ENCODE measurements at places on chromosomes 6 and 20.

- peak; percentile 71 for DNase-seq
Measured at GRCh38 chr20:63552481-63553249, 1.3 kb upstream of the FNDC11 start.

- no peak for DNase-seq
Measured at GRCh38 chr6:147586044-147586443, 77.6 kb downstream of the SAMD5 start.

DNA sequence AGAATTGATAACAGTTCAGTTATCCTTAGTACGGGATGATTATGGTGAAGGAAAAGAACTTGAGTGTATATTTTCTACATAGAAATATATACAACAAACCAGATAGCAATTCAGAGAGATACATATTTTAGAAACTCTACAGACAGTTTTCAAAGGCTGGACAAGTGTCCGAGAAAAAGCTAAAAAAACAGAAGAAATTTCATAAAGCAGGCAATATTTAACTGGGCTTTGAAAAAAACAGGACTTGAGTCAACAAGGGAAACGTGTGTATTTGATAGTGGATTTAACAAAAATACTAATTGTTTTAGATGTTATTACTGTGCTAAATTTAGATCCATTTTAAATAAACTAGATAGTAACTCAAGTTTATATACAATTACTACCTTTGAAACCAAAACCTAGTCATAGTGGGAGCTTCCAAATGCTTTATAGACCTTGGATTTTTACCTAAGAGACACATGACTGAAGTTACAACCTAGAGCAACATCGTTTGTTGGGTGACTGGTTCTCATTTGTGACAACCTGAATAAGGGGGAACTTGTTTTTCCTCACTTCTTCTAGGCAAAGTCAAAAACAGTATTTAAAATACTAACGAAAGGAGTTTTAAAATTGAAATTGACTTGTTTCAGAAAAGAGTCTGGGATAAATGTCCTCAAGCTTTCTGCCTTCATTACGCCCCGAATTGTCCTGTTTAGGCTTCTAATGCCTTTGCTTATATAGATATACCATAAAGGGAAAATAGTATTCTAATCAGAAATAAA, 116.7 kb upstream of the PRSS16 start:
- no peak for DNase-seq

DNA sequence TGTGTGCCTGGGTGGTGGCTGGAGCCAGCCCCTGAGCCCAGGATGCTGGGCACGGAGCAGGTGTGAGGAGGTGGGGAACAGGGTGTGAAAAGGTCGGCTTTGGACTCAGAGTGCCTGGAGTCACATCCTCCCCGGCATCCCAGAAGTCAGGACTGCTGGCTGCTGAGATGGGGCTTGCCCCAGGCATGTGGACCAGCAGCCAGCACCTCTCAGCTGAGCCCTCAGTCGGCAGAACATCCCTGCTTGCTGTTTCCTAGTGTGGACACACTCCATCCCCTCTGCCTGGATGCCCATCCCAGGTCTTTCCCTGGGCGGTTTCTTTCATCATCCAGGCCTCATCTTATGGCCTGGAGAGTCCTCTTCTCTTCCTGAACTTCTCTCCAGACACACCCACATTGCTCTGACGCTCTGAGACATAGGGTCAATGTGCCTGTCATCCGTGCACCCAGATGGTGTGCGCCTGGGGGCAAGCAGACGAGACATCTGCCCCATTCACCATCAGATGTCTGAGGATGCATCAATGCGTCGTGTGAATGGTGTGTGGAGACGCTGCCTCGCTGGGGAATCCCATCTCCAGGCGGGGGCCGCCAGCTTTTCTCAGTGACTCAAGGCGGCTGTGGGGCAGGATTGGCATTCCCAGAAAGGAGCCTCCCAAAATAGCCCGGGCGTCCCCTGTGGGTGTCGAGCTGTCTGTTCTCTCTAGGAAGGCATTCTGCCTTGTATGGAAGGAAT, 104.2 kb downstream of the SYCP2 start:
- no peak for DNase-seq

- DNase-seq, result no peak
Measured at GRCh38 chr20:25580711-25581110, 4.6 kb downstream of the NINL start.

DNA sequence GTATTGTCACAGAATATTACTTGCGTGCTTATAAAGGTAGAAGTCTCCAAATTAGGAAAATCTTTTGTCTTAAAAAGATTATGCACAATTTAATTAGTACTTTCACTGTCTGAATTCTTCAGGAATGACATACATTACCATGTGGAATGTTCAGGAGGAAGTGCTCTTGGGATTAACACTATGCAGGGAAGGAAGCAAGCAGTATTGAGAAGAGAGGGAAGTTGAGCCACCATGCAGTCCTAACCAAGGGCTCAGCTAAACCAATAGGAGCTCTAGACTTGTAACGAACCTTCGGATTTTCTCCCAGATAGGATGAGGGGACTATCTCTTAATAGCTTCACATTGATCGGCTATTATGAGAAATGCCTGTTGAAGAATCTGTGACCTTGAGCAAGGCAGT, 918.4 kb upstream of the MANEA start:
- DNase-seq, result no peak

DNA sequence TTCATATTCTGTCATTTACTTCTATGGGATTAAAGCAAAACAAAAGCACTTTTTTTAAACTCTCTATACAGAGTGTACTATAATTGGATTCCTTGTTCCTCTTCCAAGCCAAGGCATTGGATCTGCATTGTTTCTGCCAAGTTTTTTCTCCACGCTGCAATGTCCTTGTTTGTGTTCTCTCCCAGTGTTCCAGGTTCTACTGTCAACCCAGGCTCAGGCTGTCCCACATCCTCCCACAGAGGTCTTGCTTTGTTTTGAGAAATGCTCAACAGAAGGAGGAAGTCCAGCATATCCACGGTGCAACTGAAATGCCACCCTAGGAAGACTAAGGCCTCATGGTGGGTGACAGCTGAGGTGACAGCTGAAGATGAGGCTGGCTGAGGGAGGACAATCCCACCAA, 287.1 kb upstream of the PRDM1 start:
- DNase-seq, result no peak

DNA sequence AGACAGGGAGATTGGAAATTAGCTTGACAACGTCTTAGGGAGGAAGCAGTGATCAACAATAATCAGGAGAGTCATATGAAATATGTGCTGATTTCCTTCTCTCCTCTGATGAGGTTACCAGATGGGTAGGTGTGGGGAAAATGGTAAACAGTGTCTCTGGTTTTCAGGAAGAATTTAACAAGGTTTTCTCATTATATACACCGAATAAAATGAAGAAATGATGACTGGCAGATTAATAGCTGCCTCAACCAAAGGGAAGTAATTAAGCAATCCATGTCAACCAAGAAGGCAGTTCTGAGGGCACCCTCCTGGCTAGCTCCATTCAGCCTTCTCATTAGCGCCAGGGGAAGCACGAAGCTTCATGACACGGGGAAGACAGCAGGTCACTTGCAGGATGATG, 12.7 kb upstream of the RAMACL start:
- no peak for DNase-seq

- no peak for DNase-seq
Measured at GRCh38 chr6:34300332-34300751, 51.5 kb upstream of the SMIM29 start.

- DNase-seq, result peak; percentile 41
Measured at GRCh38 chr6:41344876-41345275, 9.5 kb downstream of the NCR2 start.

GRCh38 chr6:32168807-32169591, 4.6 kb downstream of the EGFL8 start:
- DNase-seq, result no peak

- no peak for DNase-seq
Measured at GRCh38 chr6:99660206-99660605, 53.6 kb downstream of the PRDM13 start.

- no peak for DNase-seq
Measured at GRCh38 chr6:21664314-21665109, 71.0 kb downstream of the SOX4 start.

GRCh38 chr20:62368392-62368975, 1.4 kb upstream of the LAMA5 start:
- no peak for DNase-seq
